ENCODE measurements at places on chromosomes 16 and 17.

DNA sequence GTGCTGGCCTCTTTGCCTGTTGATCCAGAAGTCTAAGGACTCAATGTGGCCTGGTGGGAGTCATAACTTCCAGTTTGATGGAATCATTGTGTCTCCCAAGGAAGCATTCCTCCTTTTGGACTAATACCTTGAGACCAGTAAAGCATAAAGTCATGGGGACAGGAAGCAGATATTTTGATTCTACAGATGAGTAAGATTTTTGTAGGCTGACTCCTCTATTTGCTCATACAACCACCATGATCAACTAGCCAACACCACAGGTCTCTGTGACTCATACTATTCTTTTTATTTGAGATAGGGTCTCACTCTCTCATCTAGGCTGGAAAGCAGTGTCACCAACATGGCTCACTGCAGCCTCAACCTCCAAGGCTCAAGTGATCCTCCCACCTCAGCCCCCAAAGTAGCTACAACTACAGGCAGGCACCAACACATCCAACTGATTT, 6.2 kb downstream of the MT2A start:
- no peak for DNase-seq

DNA sequence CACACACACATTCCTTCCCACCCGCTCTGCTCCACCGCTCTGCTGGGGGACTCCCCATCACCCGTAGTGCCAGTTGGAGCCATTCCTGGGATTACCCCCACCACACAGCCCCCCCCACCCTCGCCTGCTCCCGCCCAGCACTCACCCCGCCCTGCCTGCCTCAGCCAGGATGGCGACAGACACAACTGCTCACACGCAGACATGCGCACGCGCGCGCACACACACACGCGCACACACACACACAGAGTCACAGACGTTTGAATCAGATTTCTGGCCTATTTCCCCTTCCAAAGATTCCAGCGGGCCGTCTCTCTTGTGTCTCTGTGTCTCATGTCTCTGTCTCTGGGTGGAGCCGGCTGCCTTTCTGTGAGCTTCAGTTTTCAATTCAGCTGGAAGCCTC, 4.4 kb downstream of the CACNA1G start:
- DNase-seq: peak; percentile 67

GRCh38 chr17:36535669-36536081, 888 bp downstream of the PIGW start:
- no peak for DNase-seq

GRCh38 chr17:10652984-10653659, 4.0 kb downstream of the MYH3 start:
- DNase-seq: no peak

DNA sequence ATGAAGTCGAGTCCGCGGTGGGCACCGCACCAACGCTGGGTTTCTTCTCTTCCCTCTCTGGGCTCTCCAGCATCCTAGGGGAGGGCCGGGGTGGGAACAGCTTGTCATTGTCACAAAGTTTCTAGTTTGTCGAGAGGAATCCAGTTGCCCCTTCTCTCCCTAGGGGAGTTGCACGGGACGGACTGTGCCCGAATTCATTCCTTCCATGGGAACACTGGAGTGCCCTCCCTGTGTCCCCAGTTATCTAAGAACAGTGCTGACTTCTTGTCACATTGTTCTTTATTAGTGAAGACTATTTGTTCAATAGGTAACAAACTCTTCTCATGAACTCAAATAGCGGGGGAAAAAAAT, 1.2 kb downstream of the KLHL36 start:
- DNase-seq: no peak

DNA sequence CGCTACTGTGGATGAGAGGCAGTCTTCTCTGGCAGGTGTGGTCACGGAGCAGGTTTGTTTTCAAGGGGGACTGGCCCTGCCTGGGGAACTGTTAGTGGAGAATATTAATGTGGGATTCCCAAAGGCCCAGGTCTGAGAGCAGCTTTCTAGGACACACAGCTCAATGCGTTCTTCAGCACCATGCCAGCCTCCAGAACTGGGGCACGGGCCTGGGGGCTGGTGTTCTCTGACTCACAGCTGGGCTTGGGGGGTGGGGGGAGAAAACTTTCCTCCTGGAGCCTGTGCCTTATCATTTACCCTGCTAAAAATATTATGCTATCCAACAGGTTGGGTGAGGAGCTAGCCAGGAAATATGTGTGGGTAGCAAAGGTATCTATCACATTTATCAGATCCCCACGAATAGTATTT, 13.5 kb upstream of the LHX1 start:
- no peak for DNase-seq
